Activated CD4-positive, CD25-positive, alpha-beta regulatory T cell treated with anti-CD3 and anti-CD28 coated beads, Interleukin-2, amount 50 U/mL, for 24 hours (primary cell): ENCODE measurements at places on chromosomes 12 and 14.

GRCh38 chr14:36738269-36738668, 76.6 kb downstream of the PAX9 start:
- ATAC-seq, result no peak

DNA sequence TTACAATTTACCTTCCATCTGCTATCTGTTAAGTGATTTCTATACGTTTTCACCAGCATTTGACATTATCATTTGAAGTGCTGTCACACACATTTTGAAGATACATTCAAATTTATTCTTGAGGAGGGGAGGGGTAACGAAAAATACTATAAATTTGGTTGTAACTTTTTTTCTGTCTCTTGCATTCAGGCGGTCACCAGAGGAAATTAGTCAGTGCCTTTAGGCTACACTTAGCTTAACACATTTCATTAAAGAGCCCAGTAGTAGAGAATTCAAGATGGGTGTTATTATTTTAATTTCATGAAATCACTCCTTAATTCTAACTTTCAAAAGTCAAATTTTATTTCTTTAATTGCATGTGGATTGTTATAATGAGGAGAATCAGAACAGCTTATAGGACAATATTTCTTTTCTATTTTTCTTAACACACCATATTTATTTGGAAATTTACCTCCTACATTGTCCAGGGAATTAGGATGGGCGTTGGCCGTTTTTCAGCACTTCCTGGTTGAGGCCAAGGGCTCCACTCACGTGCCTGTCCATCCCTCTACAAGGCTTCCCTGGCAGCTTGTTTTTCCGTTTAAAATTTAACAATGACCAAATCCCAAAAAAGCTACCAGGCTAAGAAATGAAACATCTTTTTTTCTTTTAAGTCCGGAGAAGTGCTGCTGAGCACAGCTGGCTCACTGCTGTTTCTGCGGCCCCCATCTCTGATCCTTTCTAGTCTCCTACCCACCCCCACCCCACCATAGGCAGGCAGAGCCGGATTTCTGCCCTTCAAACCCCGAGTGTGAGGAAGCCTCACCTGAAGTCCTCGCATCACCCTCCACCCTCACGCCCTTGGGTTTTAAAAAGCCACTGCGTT, 1.1 kb upstream of the FAR2 start:
- no peak for ATAC-seq

DNA sequence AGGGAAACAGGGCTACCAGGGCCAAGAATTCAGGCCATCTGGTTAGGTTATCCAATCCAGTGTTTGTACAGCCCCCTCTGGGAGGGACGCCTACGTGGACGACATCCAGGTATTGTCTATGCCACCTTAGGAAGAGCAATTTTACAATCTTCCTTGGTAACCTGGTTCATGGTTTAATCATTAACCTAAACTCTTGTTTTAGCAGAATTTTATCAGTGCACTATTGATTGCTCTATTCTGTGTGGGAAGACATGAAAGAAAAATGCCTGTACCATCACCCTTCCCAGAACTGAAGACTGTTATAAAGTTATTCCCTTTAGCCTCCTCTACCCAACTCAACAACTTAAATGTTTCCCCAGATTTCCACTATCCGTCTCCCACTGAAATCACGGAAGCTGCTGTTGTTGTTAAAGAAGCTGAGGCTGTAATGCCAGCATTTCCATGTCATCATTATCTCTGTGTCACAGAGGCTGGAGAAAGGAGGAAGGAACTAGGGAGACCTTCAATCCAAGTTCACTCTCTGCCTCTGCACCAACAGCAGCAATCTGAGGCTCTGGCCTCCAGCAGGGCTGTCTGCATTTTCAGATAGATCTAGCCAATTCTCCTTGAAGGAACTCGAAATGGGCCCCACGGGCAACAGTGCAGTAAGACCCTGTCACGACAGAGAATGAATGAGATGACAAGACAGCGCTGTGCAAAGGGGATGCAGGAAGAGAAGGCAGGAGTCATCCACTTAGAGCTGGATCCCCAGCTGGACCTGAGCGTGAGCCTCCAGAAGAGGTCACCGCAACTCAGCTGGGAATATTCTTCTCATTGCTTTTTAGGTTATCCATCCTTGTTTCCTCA, 183.4 kb upstream of the GZMB start:
- no peak for ATAC-seq

- no peak for ATAC-seq
Measured at GRCh38 chr12:88390811-88391210, 189.5 kb downstream of the KITLG start.

- no peak for ATAC-seq
Measured at GRCh38 chr14:100747021-100747586, 20.4 kb downstream of the DLK1 start.
